ENCODE measurements at places on chromosomes 1 and 21. TPM values are rescaled to one million over a fixed set of nuclear protein-coding genes. Genes with fewer than 3 reads are reported as not detected.
A peak's percentile ranks its signal among the peaks of the same experiment; 100 is the strongest.

DNA sequence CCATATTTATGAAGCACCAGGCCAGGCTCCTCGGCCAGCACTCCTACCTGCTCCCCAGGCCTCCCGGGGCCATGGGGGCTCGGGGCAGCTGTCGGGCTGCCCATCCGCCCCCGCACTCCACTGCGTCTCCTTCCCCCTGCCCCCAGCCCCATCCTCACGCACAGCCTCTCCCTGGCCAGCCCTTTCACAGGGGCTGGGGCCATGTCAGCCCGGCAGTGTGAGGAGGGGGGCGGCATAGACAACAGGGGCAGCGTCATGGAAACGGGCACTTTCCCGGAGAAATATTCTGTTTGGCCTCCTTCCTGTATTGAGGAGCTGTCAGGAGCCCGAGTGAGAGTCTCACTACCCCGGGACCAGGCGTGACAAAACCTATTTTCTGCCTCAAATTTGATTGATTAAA is 87.3 kb downstream of the CASZ1 start:
- DNase-seq = no peak

DNA sequence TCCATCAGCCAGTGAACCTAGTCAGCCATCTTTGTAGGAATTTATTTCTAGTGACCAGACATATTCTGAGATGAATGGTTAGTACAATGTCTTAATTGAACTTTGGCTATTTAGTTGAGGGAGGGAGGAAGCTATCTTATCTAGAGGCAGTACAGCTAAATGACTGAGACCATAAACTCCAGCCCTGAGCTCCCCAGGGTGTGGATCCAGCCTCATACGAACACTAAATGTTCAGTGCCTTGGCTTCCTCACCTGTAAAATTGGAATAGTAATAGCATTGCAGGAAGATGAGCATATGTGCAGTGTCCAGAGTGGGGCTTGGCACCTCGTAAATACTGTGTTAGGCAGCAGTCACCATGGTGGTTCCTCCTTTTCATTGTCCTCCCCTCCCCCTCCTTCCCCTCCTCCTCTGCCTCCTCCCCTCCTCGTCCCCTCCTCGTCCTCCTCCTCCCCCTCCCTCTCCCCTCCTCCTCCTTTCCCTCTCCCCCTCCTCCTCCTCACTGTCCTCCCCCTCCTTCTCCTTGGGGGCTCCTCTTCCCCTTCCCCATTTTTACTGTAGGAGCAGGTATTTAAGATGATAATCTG is 108.2 kb downstream of the GALNT2 start:
- no peak for DNase-seq

GRCh38 chr1:26138974-26139558 is 19.8 kb upstream of the FAM110D start:
- no peak for DNase-seq

DNA sequence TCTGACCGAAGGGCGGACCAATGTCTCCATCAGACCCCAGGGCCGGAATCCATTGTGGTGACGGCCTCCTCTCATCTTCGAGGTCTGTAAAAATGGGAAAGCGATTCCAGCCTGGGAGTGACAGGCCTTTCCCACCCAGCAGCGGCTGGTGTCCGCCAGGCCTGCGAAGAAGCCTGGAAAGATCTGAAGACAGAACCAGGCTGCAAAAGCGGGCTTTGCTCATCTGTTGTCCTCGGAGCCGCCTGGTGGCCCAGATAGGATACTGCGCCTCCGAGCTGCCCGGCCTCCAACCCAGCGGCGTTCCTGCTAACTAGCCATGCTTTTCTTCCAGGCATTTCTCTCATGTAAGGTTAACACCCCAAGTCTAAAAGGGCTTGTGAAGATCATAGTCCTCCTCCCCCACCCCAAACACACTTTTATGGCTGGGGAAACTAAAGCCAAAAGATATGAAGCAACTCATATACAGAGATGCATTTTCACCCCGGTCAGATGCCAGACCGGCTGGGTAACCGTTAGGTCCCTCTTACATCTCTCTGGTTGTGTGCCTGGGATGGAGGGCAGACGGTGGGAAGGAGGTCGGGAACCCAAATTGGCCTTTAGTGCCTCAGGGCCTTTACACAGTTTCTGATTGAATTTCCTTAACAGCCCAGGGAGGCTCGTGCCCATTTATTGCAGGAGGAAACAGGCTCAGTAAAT is 1.9 kb upstream of the DHRS3 start:
- peak; percentile 96 for DNase-seq

DNA sequence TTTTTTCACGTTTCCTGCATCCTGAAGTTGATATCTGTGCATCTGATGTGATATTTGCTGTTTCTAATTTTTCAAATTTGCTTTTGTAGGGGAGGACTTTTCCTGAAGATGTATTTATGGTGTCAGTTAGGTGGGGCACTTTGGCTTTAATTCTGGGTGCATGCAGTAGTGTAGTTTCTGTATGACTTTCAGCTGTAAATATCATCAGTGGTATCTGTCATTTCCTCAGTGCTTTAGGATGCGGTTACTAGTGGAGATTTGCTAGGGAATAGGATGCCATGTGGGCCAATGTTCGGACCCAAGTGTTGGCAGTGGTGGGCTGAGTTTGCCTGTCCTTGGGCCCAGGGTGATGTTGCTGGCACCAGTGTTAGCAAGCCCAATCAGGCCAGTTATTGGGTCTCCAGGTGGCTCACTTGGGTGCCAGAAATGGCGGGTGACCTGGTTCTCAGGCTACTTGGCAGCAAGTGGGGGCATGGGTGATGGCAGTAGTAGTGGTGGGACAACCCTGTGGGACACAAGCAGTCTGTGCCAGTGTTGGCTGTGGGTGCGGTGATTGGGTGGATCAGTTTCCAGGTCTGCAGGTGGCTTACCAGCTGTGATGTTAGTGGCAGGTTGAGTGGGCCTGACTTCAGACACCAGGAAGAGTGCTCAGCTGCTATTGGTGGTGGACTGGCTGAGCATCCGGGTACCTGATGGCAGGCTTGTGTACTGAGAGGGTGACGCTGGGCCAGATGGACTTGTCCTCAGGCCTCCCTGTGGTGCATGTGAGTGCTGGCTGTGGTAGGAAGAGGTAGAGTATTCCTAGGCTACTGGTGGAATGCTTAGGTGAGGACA is 24.4 kb downstream of the CD55 start:
- peak; percentile 62 for DNase-seq

GRCh38 chr1:152502496-152503180 is 8.0 kb upstream of the LCE5A start:
- DNase-seq = no peak

DNA sequence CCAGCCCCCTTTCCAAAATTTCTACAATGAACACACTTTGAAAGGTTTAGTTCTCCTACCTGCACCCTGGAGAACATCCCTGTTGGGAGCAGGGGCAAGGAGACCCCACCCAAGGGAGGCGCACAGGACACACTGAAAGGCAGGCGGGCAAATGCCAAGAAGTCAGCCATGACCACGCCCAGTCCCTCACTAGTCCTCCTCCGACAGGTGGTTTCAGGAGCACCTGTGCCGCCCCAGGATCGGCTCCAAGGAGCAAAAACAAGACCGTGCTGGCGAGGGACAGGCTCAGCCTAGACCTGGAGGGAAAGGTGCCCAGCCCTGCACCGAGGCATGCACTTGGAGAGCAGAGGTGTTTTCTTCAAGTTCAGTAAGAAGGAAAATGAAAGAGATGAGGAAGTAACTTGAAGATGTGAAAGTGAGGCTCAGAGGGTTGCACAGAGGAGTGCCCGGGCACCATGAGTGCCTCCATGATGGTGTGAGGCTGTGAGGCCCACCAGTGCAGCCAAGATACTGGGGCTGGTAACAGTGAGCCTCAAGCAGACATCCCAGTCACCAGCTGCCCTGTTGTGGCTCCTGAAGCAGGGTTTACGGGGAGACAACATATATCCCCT is 19.6 kb upstream of the NADK start:
- no peak for DNase-seq

- DNase-seq = no peak
Measured at GRCh38 chr1:11594625-11595024, 59.6 kb downstream of the FBXO2 start.

DNA sequence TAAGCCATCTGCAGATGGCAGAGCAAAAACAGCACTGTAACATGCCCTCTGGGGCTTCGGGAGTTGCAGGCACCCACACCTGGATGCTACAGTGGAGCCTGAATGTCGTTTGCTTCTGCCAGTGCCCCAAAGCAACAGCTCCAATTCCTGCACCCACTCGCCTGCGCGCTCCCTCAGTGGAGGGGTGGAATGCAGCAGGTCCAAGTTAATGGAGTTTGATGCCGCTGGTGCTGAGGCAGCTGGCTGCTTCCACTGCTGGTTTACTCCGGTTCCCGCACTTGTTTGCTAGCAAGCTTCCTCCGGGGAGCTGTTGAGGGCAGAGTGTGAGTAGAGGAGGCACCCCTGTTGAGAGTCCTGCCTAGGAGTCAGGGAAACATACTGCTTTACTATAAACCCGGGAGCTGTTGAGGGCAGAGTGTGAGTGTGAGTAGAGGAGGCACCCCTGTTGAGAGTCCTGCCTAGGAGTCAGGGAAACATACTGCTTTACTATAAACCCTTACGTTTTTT is 584.0 kb upstream of the TMPRSS15 start:
- no peak for DNase-seq

GRCh38 chr1:111236806-111237205 is 9.3 kb downstream of the CHI3L2 start:
- DNase-seq = no peak

EPHA10 gene
- 0.05 TPM for total RNA-seq

NBPF20 gene
- total RNA-seq = 2.1 TPM

GRCh38 chr1:32494196-32494595 is 29.3 kb downstream of the ZBTB8B start:
- no peak for DNase-seq

BNIPL gene
- 0.93 TPM for total RNA-seq
